ENCODE measurements at places on chromosomes 4 and X.

GRCh38 chr4:73936969-73937368 is 44.9 kb downstream of the PF4 start:
- no peak for DNase-seq

DNA sequence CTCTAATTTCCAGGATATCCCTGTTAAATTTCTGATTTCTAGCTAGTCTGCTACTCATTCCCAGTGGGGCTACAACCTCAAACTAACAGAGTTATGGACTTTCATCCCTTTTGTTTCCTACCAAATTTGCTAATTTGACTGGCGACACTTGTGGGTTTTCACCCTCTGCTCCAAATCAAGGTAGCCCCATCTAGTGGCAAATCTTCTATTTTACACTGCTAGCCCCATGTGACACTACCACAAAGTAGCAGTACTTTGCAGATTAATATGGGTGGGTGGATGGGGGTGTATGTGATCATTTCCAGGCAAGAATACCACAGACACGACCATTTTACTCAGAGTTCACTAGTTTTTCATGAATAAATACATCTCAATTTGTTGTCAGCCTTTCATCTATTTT is 150.3 kb downstream of the MSL3 start:
- peak; percentile 4 for DNase-seq

GRCh38 chrX:153970357-153971123 is 1.1 kb downstream of the HCFC1 start:
- DNase-seq: peak; percentile 39

DNA sequence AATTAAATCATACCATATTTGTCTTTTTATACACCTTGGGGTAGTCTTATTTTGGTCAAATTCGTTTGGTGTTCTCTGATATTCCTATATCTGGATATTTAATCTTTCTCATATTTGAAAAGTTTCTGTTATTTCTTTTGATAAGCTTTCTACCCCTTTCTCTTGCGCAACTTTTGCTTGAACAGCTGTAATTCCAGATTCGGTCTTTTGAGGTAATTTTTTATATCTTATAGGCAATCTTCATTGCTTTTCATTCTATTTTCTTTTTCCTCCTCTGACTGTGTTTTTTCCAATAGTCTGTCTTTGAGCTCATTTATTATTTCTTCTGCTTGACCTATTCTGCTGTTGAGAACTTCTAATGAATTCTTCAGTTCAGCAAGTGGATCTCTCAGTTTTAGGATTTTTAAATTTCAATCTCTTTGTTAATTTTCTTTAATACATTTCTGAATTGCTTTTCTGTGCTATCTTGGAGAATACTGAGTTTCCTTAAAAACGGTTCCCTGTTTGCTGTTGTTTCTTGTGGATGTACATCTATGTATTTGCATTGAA is 11.3 kb upstream of the MTHFD2L start:
- no peak for DNase-seq

DNA sequence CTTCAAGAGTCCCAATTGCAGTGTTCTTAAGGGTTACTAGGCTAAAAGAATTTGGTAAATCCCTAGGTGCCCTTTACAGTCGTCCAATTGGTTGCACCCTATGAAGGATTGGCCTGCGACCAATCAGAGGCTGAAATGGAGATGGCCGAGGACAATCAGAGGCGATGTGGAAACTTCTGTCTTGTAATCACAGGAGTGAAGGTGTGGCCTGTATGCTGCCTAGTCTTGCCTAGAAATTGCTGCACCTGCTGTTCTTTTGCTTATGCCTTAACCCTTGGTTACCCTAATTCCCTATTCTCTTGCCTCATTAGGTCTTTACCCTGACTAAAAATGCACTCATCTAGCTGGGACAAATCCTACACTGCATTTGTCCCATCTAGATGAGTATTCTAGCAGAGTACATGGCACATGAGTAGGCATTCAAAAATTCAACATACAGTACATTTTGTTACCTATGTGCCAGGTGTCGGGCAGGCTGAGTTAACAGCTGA is 1.0 kb upstream of the DCK start:
- no peak for DNase-seq

GRCh38 chr4:57109411-57109846 is 756 bp downstream of the IGFBP7 start:
- DNase-seq: no peak

GRCh38 chrX:107484002-107484726 is 34.7 kb downstream of the FRMPD3 start:
- no peak for DNase-seq

GRCh38 chr4:80266253-80266901 is at the start of gene FGF5:
FGF5 (plus strand) TSS chr4:80266664; CDS start chr4:80266825, 161 bp downstream.
- no peak for DNase-seq

- no peak for DNase-seq
These were observed 634.2 kb upstream of the FAT1 start for GRCh38 chr4:187357821-187358220.

DNA sequence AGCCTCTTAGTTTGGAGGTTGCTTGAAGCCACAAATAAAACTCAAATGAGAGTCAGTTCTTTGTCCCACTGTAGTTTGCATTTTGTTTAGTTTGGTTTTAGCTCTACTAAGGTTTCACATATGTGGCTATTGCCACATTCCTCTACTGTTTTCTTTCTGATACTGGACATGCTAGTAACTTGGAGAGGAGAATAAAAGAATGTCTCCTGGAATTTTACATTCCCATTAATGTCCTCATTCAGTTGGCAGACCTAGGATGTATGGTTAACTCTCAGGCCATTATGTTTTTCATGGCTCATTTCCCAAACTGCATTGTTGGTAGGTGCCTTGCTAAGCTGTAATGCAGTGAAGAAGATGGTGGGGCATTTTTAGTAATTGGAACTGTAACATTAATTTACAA is 29.9 kb downstream of the UPRT start:
- no peak for DNase-seq

DNA sequence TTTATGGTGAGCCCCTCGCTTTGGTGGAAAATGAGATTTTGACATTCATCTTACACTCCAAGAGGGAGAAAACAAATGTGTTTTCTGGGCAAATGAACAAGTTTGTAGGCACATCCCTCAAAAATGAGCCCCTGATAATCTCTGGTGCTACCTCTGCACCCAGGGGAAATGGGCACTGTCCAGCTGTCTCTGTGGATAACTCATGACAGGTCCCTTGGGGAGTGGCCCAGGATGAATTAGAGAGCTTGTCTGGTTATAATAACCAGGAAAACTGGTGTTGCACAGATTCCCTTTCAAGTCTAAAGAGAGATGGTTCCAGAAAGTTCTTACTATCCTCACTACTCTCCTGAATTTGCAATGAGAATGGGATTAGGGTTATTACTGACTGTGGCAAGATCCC is 7.5 kb downstream of the RASL11B start:
- DNase-seq: no peak

DNA sequence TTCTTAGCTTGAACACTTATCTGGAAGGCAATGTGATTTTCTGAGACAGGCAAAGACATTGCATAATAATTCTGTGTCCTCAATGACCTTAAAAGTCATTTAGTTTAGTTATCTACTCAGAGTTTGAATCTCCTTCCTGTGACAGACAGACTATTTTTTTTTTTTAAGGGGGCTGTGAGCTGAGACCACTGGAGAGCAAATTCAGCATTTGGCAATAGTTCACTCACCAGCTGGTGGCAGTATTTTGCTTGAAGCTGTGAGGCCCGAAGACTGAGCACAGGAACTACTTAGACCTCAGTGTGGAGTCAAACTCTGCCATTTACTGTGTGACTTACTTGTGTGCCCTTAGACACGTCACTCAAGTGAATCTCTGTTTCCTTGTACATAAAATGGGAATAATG is 22.9 kb upstream of the CPE start:
- no peak for DNase-seq

DNA sequence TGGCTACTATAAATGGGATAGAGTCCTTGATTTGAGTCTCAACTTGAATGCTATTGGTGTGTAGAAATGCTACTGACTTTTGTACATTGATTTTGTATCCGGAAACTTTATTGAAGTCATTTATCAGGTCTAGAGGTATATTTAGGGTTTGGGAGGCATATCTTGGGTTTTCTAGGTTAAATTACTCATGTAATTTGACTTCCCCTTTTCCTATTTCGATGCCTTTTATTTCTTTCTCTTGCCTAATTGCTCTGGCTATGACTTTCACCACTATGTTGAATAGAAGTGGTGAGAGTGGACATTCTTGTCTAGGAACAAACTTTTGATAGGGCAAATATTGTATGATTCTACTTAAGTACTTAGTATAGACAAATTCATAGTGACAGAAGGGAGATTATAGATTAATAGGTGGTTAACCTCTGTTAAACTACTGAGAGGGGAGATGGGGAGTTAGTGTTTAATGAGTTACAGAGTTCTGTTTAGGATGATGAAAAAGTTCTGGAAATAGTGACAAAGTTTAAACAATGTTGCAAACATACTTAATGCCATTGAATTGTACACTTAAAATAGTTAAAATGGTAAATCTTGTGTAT is 22.8 kb upstream of the HSPA4L start:
- no peak for DNase-seq

- DNase-seq: no peak
These were observed 467.4 kb downstream of the BCOR start for GRCh38 chrX:39630344-39630743.

- DNase-seq: no peak
These were observed 77.2 kb downstream of the FHIP1A start for GRCh38 chr4:151486168-151486567.

- no peak for DNase-seq
These were observed 50.6 kb downstream of the ZNF157 start for GRCh38 chrX:47420962-47421361.

- no peak for DNase-seq
These were observed 2.4 kb downstream of the C4orf46 start for GRCh38 chr4:158669310-158669709.

DNA sequence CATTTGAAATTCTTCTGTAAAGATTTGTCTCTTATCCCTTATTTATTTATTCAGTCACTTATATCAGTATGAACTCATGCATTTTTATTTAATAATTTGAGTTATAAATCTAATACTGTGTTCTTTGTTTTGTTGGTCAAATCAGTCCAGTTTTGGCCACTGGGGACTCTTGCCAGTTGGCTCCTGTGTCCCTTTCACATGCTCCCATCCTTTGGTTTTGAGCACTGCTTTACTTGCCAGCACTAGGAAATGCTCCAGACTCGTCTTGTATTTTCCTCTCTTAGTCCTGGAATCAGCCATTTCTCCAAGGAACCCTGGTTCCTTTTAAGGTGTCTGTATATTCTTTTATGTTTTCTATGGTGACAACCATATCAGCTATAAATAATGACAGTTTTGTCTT is 28.1 kb downstream of the KANTR start:
- DNase-seq: no peak

DNA sequence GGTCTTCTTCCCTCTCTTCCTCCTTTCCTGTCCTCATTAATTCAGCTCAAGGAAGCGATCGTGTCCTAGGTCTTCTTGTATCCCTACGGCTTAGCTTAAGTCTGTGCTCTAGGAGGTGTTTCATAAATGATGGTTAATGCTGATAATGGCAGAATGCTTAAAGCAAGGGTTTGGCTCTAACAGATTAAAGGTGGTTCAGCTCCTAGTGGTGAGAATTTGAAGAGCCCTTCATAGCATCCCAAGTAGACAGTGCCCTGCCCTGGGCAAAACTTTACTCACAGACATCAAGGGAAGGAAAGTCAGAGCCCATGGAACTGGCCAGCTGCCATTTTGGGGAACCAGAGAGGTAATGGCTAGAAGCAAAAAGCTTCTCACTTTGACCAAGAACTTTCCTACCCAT is 47.0 kb upstream of the PGRMC1 start:
- no peak for DNase-seq

DNA sequence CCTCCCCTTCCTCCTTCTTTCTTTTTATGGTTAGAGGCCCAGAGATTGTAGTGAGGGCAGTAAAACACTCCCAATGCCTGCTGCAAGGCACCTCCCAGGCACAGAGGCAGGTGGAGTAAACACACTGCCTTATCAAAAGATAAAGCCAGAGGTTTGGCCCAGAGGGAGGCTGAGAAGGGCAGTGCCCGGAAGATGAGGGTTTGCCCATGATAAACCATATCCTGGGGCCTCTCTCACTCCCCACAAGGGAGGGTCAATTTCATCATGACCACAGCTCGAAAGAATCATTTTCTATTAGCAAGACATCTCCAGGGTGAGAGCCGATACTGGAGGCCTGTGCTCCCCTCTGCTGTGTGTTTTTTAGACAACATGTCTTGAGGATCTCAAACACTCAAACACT is 98.5 kb upstream of the FAM9C start:
- DNase-seq: no peak

GRCh38 chrX:39440799-39441284 is 639.6 kb downstream of the MID1IP1 start:
- DNase-seq: no peak

GRCh38 chr4:119025420-119025819 is 110.2 kb upstream of the MYOZ2 start:
- DNase-seq: no peak

DNA sequence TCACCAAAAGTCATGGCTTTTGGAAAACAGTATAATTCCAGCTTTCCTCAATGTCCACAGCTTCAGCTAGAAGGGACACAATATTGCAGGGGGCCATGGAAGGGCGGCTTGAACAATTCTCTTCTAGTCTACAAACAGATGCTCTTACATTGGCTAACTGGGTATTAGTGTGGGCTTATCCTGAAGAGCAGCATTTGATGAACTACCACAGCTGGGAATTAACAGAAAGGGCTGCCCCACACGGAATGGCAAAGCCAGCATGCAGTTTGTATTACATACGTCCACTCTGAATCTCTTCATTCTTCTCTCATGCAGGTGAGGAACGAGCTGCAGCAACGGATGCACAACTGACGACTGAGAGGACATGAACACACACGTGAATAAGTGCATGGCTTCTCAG is 13.0 kb upstream of the PDCL2 start:
- no peak for DNase-seq

DNA sequence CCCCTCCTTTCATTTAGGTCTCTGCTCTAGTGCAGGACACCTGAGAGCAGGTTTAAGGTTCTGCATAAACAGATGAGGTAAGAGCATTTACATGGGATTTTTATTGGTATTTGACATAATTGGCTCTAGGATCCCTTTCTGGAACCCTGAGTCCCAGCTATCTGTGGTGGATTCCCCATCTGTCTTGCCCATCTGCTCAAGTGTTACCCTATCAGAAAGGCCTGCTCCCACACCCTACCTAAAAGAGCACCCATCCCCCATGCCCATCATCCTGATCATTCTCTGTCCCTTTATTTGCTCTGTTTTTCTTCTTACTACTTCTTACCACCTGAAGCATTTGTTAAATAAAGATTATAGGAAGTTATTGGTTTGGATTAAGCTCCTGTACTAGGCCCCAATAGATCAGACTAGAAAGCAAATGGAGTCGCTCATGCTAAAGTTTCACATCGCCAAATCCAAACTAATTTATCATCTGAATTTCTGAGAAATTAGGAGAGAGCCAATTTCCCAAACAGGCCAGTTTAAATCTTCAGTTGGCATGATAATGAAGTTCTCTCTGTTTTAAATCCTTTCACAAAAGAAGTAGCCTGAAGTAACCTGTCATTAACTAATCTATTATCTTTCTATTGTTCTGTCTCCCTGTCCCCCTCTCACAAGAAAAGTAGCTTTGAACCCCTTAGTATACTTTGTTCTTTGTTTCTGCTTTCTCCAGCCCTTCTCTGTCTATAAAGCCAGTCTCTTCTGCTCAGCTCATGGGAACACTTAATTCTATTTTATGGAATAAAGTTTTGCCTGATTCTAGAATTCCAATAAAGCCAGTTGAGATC is 178.6 kb downstream of the ZNF674 start:
- no peak for DNase-seq
